ENCODE measurements at places on chromosomes 2 and 18.

GRCh38 chr2:128317181-128317898 is 1.3 kb downstream of the HS6ST1 start:
- no peak for DNase-seq

DNA sequence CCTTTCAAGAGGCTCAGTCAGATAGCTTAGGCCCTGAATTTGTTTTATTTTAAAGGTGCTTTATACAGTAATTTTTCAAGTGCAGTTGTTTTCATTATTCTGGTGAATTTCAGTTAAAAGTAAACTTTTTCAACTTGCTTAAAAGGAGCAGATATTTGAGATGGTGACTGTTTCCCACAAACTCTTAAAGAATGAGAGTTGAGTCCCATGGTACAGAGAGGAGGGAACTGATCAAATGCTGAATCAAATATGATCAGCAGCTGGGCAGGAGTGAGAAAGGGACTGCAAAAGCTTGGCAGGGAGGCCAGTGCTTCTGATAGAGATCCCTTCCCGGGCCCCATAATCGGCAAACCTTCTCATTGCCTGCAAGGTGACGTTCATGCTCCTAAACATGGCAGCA is 91.2 kb downstream of the KCNS3 start:
- no peak for DNase-seq

DNA sequence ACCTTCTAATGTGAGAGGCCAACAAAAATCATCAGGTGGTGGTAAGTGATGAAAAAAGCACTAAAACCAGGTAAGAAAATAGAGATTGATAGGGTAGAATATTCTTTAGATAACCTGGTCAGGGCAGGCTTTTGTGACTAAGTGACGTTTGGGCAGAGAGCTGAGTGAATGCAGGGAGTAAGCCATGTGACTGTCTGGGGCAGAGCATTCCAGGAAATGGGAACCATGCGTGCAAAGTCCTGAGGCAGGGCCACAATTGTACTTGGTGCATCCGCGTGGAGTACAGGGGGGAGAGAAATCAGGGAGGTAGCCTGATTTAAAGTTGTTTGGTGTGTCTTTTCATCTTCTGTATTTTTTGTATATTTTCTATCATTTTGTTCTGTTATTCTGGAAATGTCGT is 102.5 kb downstream of the LYPD6B start:
- DNase-seq, result no peak

DNA sequence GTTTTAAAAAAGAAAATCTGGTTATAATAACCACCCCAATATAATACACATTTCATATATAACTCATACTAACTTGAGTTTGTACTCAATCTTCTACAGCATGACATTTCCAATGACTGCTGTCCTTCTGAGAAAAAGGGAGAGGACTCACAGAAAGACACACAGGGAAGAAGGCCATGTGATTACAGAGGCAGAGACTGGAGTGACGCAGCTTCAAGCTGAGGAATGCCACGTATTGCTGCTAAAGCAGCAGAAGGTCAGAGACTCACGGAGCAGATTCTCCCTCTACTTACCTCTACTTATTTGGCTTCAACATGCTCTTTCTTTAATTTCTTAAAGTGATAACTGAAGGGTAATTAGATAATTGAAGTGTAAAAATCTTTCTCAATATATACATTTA is 753.5 kb upstream of the PKDCC start:
- no peak for DNase-seq

DNA sequence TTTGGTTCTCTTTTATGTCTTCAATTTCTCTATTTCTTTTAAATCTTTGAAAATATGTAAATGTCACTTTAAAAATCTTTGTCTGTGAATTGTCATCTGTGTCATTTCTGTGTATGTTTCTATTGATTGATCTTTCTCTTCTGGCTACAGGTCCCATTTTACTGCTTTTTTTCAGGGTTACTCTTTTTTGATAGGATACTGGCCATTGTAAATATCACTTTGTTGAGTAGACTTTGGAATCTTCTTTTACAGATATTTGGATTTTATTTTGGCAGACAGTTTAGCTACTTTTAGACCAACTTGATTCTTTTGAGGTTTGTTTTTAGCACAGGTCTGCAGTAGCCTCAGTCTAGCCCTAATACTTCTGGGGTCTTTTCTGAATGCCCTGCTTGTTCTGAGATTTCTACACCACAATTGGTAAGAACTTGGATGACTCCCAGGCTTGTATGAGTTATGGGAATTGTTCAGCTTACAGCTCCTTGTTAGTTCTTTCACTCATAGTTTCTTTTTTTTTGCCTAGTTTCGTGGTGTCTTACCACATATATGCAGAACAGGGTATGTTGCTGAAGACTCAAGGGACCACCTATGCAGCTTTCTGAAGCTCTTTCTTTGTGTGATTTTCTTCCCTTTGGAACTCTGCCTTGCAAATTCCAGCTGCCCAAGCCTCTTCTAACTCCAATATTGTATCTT is 122.2 kb downstream of the QPCT start:
- DNase-seq, result no peak

DNA sequence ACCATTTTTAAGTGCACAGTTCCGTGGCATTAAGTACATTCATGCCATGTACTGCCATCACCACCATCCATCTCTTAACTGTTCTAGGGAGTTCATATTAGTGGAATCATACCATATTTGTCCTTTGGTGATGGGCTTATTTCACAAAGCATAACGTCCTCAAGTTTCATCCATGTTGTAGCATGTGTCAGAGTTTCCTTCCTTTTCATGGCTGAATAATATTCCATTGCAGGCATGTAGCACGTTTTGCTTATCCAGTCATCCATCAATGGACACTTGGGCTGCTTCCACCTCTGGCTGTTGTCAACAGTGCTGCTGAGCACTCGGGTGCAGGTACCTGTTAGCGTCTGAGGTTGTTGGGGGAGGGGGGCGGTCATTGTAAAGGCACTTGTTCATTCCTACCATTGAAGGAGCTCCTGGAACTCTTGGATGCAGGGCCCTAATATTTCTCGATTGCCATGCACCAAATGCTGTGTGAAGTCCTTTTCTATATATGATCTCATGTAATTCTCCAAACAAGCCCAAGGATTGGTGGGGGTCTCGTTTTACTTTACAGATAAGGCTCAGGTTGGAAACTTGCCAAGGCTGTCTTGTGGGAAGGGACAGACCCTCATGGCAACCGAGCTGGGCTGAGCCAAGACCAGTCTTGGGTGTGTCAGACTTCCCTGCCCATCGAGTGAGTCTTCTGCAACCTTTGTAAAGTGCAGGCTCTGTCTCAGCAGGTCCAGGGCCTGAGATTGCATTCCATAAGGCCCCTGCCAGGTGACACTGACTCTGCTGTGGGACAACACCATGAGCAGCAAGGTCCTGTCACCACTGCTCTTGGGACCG is 42.9 kb upstream of the SH3RF3 start:
- no peak for DNase-seq

DNA sequence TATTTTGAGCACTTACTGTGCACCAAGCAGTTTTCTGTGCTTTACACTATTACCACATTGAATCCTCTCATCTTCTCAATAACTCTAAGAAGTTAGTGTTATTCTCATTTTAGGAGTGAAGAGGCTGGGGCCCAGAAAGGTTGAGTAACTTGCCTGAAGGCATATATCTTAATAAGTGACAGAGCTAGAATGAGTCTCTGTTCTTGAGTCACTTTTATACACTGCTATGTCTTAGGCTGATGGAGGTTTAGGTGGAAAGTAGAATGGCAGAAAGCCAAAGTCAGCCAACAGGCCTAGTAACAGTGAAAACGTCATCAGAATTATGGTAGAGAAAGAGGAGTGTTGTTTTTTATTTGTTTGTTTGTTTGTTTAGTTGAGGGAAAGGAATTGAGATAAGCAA is 27.9 kb upstream of the RPE start:
- no peak for DNase-seq

DNA sequence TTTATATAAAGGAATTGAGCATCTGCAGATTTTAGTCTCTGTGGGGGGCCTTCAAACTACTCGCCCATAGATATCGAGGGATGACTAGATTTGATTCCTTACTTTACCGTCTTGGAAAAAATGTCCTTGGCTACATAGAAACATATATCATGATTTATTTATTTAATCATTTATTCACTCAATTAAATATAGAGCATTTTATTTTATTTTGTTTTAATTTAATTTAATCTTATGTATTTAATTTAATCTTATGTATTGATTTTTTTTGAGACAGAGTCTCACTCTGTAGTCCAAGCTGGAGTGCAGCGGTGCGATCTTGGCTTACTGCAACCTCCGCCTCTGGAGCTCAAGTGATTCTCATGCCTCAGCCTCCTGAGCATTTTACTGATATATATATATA is 105.4 kb downstream of the SCN9A start:
- DNase-seq, result no peak

GRCh38 chr2:77778917-77779316 is 256.7 kb upstream of the LRRTM4 start:
- no peak for DNase-seq

GRCh38 chr2:137411585-137411984 is 552.7 kb upstream of the HNMT start:
- no peak for DNase-seq

DNA sequence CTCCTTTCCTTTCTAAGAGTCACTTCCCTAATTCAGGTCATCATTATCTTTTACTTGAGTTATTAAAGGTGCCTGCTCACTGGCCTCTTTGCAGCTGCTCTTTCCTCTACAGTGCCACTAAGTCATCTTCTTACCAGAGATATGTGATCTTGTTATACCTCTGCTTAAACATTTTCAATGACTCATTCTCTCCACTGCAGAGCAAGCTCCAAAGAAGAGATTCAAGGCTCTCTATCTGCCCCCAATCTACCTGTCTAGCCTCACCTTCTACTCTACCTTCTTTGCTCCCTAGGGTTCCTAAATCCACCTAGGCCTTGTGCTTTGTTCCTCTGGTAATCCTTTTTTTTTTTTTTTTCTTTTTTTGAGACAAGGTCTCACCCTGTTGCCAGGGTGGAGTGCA is 3.1 kb downstream of the ARHGEF33 start:
- no peak for DNase-seq

DNA sequence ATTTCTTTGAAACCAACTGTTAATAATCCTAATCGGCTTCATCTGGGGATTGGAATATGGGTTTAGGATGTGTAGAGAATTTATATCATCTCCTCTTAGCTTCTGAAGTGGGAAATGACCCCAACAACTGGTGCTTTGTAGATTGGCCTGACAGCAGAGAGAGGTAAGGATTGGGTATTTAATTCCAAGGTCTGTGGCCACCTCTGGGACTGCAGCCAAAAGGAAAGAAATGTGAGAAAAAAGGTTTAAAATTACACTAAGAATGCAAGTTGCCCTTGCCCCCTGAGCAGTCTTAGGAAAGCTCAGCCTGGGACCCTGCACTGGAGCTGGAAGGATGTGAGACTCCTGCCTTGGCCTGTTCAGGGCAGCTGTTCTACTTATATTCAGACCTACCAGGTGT is 157.1 kb downstream of the FTCDNL1 start:
- DNase-seq, result no peak

GRCh38 chr2:43127208-43127940 is 99.0 kb downstream of the ZFP36L2 start:
- DNase-seq, result peak; percentile 76

DNA sequence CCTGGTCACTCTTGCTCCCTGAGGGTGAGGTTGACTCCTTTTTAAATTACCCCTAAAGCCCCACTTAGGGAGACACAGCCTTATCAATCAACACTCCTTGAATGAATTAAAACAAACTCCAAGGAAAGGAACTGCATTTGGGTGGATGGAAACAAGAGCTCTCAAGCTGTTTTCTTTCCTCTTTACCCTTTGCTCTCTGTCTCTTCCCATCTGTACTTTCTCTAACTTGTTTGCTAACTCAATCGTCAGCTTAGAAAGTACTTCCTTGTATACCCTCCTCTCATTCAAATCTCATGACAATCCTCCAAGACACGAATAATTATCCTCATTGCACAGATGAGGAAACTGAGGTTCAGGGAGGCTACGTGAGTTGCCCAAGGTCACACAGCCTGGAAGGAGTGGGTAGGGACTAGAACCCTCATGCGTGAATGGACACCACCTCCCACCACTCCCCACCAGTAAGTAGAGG is 32.7 kb downstream of the ZFP36L2 start:
- DNase-seq, result no peak

DNA sequence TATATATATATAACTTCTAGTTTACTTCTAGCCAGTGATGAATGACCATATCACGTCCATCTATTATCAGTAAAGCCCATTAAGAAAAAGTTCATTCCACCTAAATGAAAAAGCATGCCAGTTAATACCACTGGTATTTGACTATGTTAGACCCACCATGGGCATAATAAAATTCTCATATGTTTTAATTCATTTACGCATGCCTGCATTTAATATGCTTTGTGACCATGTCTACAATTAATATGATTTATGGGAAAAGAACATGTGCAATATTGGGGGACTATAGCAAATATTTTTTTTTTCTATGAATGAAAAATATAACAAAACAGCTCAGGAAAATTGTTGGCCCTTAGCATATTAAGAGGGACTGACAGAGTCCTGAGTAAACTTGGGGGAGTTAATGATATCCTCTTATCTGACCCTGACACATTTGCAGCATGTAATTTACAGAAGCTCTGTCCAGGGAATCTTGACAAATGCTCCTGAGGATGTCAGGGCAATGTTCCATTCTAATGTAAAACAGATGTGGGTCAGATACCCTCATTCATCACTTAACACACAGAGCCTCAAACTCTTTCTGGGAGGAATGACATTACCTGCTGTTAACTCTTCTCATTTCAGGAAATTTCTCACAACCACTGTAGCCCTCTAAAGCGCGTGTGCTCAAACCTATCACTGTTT is 90.6 kb downstream of the PAX3 start:
- no peak for DNase-seq

- no peak for DNase-seq
Observed at GRCh38 chr2:48471048-48471474, 58.9 kb upstream of the STON1 start.

GRCh38 chr2:8537562-8538155 is 144.2 kb upstream of the ID2 start:
- no peak for DNase-seq

- no peak for DNase-seq
Observed at GRCh38 chr2:179455824-179456223, 191.2 kb upstream of the SESTD1 start.

DNA sequence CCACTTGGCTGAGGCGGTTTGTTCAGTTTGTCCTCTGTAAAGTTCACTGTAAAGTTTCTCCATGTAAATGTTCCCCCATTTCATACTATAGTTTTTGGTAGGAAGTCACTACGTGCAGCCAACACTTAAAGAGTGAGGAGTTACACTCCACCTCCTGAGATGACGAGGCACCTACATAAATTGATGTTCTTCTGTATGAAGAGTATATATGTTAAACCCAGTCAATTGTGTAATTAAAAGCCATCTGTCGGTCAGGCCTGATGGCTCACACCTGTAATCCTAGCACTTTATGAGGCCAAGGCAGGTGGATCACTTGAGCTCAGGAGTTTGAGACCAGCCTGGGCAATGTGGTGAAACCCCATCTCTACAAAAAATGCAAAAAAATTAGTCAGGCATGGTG is 7.6 kb downstream of the PIGN start:
- DNase-seq, result no peak

- DNase-seq, result no peak
Observed at GRCh38 chr18:37997695-37998094, 432.1 kb upstream of the CELF4 start.

DNA sequence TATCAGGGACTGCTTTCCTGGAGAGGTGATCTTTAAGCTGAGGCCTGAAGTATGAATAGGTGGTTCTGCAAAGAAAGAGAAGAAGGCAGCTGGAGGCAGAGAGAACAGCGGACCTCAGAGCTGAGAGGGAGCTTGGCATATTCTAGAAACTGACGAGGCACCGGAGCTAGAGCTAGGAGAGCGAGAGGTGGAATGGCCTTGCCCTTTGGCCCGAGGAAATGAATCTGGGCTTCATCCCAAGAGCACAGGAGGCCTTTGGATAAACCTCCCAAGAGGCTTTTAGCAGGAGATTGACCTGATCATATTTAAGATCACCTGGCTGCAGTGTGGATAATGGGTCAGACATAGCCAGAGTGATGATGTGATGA is 7.9 kb downstream of the DYSF start:
- no peak for DNase-seq

All from activated CD4-positive, CD25-positive, alpha-beta regulatory T cell (primary cell).